ENCODE measurements at places on chromosomes 3 and 15.

DNA sequence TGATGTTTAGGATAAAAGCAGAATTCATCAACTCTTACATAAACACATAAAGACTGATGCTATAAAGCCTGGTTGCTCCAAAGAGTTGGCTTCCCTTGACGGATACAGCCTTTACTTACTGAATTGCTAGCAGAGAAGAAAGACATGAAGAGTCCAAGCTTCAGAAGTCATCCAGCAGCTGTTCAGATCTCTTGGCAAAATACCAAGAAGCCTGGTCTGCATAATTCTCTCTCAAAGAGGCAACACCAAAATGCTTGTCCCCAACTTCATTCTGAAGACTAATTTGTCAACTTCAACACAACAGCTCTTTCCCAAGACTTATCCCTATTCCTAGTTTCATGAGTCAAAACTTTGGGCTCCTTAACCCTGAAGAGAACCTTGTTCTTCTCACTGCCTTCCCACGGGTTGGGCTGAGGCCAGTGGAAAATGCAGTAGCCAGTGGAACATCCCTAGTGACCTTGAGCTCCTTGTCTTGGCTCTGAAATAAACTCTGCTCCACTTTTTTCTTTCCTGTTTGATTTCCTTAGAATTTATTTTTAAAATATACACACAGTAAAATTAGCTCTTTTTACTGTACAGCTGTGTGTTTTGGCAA is 119.2 kb upstream of the THBS1 start:
- DNase-seq = no peak

DNA sequence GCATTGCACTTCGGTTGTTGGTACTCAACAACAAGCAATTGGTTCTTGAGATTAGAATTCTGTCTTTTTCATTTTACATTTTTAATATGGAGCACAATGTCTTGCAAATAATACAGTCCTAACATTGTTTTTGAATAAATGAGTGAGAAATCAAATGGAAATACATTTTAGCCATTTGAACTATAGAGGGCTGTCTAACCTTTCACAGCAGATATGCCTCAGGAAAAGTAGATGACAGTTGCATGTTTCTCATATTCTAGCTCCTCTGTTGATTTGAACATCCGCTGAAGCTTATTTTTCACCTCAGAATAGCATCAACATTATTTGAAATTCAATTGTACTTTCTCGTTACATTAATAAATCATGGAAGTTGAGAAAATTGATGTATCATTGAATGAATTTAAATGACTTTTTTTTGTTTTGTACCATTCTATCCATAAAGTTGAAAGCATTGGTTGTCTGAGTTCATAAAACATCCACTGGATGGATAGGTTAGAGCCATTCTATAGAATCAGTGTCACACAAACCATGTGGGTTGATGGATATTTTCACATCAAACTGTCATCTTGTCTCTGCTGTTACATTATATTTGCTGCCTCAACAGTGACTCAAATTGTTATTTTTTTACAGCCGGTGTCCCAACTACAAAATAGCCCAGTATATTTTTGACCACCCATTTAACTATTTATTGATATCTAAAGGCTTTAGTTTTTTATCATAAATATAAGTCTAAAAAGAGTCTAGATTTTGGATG is 928.3 kb downstream of the NSUN3 start:
- DNase-seq = no peak

GRCh38 chr3:56075089-56075488 is 393.2 kb downstream of the ERC2 start:
- no peak for DNase-seq

DNA sequence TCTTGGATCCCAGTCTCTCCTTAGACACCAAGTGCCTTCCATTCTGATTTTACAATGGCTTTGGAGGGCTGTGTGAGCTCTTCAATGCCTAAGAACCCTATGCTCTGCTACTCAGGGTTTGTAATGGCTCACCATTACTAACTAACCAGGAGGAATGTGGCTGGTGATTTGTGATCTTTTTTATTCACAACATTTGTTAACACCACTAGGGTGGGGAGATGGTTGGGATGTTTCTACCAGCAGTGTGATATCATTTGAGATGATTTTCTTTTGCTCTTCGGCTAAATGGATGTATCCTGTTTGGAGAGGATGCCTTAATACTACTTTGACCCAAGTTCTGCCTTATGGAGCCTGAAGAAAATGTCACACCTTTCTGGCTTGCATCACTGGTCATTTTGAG is 226.9 kb downstream of the MFSD1 start:
- no peak for DNase-seq

DNA sequence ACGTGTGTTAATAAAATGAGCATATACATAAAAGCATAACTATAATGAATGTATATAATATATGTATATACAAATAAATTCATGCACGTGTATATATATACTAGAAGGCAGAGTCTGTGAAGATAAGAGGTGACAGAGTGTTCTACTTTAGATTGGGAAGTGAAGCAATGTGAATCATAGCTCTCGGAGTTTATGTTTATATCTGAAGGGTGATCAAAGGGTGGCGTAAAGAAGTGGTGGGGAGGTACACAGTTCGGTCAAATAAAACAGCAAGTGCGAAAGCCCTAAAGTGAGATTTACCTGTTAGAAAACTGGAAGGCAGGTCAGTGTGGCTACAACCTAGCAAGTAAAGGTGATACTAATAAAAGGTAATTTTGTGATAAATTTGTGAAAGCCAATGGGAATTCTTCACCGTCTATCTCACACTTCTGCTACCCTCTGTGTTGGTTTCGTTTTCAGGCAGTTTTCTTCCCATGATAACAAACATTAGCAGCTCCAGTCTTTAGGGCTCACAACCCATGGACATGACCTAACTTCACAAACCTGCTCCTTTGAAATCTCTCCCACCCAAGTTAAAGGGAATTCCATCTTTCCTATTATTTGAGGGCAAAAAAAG is 46.7 kb upstream of the BCHE start:
- peak; percentile 26 for DNase-seq

- no peak for DNase-seq
These were observed 158.8 kb downstream of the CLSTN2 start for GRCh38 chr3:140093742-140094141.
